ENCODE measurements at places on chromosomes 6 and 20.
A peak's percentile ranks its signal among the peaks of the same experiment; 100 is the strongest.

DNA sequence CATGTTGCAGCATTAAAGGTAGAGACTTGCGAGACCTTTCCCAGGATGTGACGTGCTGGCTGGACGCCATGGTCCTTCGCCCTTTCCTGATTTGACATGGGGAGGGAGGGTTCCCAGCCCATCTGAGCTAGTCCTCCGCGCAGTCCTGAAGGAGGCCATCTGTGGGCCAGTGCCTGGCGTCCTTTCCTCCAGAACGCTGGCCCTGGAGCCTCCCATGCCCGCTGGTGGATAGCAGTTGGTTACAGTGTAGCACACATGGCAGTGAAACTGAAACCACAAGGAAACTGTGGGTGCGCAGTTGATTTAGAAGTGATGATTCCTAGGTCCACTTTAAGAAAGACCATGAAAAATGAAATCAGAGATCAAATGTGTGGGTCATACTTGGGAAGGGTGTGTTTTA lies 193.7 kb downstream of the CDH4 start:
- DNase-seq, result no peak

- no peak for DNase-seq
Measured at GRCh38 chr6:13120483-13121482, 207.6 kb downstream of the TBC1D7 start.

DNA sequence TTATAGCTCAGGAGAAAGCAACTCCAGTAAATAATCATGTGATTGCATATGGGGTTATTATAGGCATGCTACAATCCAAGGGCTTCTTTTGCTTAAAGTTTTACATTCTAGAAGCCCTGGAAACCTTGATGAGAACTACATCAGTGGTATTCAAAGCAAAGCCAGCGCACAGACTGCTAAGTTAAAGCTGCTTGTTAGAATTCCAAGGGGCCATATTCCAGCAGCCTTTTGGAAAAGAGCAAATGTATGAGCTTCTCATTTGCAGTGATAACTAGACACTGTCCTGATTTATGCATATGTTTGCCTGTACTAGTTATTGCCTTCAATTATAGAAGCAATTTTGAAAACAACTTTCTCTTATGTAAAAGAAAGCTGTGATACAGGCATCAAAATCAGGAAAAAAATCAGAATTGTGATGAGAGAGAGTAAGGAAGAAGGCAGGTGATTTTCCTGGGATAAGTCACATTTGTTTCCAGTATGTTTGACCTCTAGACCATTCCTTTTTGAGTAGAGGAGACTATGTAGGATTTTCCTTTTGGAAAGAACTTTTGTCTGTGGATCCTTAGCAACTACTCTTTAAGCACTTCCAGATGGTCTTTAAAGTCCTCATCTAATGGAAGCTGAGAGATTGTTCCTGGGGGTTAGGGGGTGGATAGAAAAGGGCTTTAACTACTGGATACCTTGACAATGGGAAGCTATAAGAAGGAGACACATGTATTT lies 159.2 kb downstream of the PLCB4 start:
- DNase-seq, result no peak

GRCh38 chr6:167549213-167549612 lies 224.3 kb downstream of the TTLL2 start:
- DNase-seq, result no peak

DNA sequence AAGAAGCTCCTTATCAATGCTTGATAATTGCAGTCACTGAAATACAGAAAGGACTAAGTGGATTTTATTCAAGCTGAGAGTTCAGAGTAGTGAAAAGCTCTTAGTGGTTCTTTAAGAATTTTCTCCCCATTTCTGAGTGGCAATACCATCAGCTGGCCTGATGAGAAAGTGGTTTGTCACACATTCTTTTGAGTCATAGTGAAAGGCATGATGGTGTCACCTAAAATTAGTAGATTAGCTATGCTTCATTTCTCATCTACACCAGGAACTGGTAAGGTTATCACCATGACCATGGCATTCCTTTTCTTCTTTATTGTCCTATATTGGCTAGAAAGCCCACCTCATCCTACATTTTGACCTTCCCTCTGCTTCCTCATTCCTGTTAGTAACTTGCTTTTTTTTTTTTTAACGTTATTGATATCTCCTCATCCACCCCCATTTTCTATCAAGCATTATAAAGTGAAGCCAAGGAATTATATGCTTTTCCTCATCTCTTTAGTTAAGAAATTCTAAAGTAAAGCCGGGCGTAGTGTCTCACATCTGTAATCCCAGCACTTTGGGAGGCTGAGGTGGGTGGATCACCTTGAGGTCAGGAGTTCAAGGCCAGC lies 67.4 kb upstream of the LOC128125822 start:
- no peak for DNase-seq

- no peak for DNase-seq
Measured at GRCh38 chr6:94988701-94989100, 588.6 kb upstream of the MANEA start.

DNA sequence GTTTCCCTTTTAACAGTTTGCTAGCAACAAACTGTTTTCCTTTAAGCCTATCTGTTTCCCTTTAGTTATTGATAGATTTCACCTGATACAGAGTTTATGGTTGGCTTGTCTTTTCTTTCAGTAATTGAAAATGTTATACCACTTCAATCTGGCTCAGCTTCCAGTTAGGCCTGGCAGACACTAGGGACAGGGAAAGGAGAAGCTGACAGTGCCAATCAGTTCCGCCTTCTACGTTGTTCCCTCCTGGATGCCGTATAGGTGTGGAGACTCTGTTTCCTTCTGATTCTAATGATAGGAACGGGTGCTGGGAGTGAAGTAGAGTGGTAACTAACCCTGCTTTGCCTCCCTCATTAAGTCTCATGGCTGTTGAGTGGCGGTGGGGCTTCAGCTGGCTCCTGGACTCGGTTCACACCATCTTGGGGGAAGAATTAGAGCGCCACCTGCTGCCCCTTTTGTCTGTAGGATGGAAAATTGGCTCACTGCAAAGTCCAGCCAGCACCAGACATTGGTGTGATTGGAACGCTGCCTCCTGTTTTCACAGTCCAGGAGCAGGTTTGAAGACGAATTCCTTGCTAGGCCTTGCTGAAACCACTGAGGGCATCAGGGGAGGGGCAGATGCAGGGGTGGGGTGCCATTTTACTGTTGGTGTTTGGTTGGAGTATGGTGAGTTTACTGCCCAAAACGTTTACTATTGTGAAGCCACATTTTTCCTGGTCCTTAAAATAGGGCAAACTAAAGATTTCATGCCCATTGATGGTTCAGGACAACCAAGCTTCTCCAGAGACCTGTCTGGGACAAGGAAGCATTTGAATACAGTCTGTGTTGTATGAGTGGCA lies 1729.5 kb downstream of the GRIK2 start:
- DNase-seq, result peak; percentile 68

- no peak for DNase-seq
Measured at GRCh38 chr20:1775117-1775516, 117.5 kb upstream of the SIRPG start.

DNA sequence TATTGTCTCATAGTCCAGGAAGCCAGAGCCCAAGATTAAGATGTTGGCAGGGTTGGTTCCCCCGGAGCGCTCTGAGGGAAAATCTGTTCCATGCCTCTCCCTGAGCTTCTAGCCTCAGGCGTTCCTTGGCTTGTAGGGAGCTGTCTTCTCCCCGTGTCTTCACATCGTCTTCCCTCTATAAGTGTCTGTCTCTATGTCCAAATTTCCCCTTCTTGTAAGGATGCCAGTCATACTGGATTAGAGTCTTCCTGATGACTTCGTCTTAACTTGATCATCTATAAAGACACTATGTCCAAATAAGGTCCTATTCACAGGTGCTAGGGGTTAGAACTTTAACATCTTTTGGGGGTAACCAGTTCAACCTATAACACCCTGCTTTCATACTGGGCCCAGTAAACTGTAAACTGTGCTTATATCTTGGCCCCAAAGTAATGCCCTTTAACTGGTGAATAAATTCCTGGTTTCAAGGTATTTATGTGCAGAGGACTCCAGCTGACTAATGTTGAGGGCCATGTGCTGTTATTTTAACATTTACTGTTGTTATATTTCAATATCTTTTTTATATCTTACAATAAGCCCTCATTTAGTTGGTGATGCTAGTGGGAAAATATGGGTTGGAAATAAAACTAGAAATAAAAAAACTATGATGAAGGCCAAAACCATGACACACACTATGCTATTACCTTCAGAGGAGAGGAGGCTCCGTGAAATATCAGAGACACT lies 101.7 kb upstream of the IYD start:
- DNase-seq, result no peak

DNA sequence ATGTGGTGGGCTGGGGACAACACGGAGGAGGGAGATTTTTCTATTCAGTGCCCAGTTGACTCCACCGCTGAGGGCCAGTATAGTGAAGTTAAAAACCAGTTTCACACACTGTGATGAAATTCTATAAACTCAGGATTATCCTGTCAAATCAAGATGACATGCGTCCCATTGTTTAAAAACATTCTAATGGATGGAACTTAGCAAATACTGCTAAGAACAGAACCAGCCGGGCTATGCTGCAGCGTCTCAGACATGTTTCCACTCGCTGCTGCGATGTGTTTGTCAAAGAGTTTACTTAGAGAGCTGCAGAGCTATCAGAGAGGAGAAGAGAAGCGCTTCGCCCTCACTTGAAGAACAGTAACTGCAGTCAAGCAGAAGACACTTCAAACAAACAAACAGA lies 212.6 kb upstream of the FOXQ1 start:
- DNase-seq, result no peak
